ENCODE measurements at places on chromosomes 1 and 21.

- no peak for DNase-seq
Measured at GRCh38 chr1:165905853-165906252, 78.4 kb downstream of the UCK2 start.

- DNase-seq, result no peak
Measured at GRCh38 chr1:31005198-31005597, 60.3 kb downstream of the PUM1 start.

DNA sequence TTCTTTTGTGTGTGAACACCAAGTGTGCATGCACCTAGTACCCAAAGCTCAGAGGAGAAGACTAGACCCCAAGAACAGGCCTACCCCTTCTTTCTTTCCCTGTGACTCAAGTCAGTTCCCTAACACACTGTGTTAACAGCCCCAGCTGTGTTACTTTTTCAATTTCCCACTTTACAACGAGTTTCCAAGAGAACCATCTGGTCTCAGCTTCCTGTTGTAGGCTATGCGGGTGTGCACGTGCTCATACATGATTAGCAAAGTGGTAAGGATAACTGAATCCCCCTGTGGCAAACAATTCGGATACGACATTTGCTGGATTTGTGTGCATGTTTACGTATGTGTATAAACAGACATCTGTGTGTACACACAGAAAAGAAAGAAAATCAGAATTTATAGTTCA is 17.9 kb downstream of the IFNAR2 start:
- no peak for DNase-seq

DNA sequence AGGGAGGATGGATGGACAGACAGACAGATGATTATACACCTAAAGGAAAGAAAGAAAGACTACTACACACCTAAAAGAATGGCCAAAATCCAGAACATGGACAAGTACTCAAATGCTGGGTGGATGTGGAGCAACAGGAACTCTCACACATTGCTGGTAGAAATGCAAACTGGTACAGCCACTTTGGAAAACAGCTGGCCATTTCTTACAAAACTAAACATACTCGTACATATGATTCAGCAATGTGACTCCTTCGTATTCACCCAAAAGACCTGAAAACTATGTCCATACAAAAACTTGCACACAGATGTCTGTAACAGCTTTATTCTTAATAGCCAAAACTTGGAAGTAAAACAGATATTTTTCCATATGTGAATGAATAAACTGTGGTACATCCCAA is 51.3 kb downstream of the PRPF38A start:
- DNase-seq, result no peak

- no peak for DNase-seq
Measured at GRCh38 chr21:32834916-32835235, 63.3 kb upstream of the PAXBP1 start.

DNA sequence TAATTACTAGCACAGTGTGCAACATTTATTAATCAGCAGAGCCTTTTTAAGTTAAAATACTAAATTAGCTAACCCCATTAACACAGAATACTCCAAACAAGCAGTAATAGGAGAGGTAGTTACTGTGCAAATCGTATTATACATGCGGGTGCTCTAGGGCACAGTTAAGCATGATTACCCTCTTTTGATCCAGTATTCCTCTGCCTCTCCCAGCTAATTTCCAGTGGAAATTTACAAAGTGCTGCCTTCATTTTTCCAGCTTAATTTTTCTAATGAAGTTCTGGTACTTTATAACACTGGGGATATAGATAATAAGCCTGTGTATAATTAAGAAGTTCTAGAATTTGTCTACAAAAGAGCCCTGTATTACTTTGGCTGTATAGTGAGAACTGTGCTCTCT is 159.9 kb downstream of the SPATA17 start:
- no peak for DNase-seq

- DNase-seq, result no peak
Measured at GRCh38 chr21:45078877-45079281, 4.5 kb downstream of the ADARB1 start.

- no peak for DNase-seq
Measured at GRCh38 chr1:174659823-174660222, 212.1 kb downstream of the GPR52 start.

GRCh38 chr1:151401860-151402259 is 2.5 kb downstream of the PSMB4 start:
- DNase-seq, result no peak

DNA sequence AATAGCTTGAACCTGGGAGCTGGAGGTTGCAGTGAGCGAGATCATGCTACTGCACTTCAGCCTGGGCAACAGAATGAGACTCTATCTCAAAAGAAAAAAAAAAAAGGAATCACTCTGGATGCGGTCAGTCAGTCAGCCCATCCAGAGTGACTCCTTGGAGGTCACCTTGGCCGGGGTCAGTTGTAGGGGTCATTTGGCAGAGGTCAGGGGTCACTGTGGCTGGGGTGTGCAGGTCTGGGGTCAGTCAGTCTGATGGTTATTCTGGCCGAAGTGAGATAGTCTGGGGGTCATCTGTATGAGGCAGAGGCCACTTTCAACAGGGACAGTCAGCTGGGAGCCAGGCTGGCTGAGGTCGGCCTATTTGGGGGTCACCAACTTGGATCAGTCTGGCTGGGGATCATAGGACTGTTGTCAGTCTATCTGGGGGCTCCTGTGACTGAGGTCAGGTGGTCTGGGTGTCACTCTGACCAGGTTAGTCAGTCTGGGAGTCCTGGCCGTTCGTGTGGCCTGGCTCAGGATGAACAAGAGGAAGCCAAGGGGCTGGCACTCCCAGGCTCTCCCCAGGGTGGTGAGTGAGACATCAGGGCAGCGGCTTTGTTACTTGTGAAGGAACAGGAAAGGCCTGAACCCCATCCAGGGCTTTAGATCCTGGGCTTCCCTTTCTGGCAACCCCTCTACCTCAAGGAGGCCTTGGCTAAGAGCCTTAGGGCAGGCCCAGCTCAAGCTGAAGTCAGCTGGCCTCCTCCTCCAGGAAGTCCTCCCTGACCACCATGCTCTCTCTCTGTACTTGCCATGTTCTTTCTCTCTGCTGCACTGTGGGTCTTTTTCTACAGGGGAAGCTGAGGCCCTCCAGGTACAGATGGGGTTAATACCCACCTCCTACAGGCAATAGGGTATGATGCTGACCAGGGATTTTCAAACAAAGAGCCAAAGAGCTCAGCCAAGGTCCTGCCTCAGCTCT is 15.1 kb downstream of the PTPRU start:
- no peak for DNase-seq

- DNase-seq, result peak; percentile 12
Measured at GRCh38 chr1:70008660-70009059, 196.7 kb downstream of the LRRC40 start.

GRCh38 chr1:204382714-204383083 is 23.0 kb upstream of the PLEKHA6 start:
- DNase-seq, result no peak

DNA sequence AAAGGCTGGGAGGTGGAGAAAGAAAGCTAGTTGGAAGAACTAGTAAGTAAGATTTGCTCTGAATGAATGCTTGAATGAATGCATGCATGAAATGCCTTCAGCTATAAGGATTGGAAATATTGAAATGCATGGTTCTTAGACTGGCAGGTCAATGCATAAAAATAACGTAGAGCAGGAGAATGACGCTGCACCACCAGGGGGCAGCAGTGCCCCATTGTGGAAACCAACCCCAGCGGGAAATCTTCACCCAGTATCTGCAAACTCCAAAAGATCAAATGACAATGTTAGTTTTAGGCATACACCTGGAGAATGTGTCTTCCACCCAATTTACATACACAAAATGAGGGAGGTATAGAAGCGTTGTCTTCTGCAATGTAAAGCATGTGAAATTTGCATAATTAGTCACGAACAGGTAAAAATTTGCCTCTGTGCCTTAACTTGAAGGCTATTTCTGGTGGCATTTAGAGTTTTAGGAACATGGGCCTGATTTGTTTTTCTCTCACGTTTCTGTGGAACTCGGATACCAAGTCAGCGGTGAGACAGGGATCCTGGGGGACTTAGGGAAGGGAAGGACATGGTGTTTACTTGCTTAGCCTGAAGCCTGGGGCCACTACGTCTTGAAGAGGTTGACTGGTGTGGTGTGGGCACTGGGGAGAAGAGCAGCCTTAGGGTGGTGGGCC is 78.6 kb downstream of the HHAT start:
- peak; percentile 72 for DNase-seq

DNA sequence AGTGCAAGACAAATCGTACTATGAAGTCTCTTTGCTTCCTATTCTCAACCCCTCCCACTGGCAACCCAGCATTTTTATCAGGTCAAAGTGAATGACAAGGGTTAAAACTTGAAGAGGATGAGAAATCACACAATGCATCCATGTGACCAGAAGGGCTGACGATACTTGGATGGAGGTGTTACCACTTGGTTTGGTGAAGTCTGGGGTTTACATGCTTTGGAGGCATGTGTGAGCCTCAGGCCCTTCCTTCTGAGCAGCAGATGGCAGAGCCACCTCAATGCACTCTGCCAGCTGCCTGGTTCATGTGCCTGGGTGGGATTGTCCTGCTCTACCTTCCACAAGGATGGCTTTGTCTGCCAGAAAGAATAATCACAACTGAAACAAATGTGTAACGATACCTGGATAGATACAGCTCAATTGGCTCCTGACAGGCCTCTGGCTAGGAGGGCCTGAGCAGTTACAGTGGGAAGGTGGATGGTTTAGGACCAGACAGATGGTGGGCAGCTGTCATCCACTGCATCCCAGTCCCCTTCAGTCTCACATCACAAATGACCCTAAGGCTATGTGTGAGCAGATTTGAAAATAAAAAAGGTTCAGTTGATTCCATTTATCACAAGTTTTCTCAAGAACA is 51.5 kb upstream of the CNIH3 start:
- peak; percentile 9 for DNase-seq

DNA sequence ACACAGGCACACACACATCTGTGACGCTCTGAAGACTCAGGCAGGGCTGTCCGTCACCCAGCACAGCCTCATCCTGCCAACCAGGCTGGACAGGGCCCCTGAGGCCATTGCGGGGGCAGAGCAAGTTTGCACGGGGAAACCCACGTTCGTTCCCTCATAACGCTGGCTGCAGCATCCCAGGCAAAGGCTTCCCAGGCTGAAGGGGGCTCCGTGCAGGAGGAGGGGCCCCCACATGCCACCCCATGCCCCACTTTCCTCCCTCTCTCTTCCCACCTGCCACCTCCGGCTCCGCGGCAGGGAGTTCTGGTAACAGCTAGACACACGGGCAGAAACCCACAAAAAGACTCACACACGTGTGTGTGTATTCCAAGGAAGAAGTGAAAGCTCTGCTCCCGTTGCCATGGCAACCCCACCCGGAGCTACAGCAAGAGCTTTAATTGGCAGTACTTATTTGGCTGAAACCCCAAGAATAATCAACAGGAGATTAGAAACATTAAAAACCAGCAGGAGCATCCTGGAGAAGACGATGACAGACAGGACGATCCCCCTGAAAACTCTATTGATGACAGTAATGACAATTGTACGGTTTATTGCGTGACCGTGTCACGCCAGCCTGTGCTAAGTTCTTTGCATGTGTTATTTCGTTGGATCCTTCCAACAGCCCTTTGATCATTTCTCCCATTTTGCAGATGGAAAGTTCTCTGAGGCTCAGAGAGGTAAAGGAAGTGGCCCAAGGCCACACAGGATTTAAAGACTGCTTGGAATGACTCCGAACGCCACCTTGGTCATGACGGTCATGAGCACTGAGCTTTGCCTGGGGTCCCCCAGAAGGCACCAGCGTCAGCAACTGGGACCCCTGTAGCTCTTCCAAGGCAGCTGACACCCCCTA is 247.1 kb downstream of the NPHP4 start:
- DNase-seq, result peak; percentile 15

DNA sequence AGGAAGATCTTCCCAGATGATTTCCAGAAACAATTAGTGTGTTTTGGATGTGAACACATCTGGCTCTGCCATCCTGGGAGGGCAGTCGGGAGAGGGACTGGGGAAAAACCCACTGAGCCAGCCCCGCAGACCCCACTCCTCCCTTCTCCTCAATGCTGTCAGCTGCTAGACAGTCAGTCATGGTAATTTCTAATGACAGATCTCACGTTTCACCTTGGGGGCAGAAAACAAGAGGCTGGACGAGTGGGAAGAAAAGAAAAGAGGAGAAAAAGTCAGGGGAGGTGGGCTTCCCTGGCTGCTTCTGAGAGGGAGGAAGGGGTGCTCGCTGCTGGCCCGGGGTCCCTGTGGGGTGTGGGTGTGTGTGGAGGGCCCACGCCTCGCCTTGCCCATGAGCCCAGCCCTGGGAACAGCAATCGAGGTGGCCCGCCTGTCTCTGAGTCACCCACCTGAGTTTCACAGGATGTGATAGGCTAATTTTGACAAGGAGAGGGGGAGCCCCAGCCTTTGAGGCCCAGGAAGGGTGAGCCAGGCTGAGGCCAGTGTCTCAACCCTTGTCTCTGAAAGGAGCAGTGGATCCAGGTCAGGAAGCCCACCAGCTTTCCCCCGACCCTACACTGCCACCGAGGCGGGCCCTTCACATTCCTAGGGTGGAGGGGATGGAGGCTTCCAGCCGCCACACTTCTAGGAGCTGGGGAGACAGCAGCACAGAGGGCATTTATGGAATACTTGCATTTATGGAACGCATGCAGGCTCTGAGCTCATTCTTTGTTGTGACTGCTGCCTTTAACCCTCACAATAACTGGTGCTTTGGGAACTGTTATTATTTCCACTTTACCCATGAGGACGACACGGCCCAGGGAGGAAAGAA is 49.1 kb upstream of the IFNLR1 start:
- no peak for DNase-seq

DNA sequence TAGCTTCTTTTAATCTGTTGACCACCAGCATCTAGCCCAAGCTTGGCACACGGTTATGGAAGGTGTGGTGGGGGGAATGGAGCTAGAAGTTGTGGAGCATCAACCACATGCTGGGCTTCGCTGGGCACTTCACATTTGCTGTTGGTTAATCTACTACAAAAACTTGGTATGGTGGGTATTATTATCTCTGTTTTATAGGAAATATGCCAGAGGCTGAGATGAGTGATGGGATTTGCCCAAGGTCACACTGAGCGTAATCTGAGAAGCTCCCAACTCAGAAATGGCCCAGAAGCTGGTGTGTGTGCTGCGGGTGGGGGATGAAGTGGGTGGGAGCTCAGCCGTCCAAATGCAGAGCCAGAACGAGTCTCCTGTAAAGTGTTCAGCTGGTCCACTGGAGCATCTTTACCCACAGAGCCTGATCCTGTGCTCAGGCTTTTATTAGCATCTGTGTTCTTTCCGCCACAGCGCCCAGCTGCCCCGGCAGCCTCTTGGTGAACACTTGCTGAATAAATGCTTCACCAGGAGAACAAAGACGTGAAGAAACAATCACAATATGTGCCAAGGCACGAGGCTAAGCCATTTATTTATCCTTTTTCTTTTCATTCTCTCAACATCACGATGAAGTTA is 98.6 kb upstream of the JUN start:
- DNase-seq, result peak; percentile 8

- DNase-seq, result no peak
Measured at GRCh38 chr1:225744745-225745144, 32.9 kb upstream of the SRP9 start.

All from NCI-H69 (cell line).